ENCODE measurements at places on chromosomes 5 and 9. TPM values are rescaled to one million over a fixed set of nuclear protein-coding genes. Genes with fewer than 3 reads are reported as not detected.

DNA sequence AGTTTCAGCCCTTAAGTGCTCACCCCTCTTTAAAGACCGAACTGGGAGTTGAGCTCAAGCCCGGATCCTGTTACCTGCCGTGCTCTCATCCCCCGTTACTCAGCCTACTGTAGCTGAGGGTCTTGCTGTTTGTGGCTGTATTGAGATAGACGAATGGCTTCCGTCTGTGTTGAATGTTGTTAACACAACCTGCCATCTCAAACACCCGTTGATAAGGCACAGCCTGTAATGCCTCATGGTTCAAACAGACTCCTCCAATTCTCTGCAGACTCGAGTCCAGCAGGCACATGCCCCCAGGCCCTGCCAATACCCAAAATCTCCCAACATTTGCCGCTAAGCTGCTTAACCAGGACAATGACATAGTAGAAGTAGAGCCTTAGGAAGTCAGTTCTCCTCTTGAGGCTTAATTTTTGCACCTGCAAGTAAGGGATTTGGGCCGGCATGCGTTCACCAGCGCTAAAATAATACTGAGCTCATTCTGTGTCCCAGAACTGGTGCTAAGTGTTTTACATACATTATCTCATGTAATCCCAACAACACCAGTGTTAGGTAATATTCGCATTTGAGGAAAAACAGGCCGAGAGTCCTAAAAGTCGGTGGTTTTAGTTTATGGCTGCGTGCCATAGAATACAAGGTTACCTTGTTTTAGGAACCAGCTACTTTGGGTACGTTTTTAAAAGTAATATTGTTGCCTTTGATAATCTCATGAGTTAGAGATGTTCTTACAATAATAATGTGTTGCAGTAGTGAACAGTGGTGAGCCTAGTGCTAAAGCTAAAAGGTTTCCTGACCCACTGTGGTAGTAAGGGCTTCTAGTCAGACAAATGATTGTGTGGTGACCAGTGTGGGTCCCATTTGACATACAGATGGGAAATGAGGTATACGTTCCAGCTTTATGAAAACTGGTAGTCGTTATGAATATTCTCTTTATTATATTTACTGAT, 1.5 kb upstream of the RFX3 start:
- H3K4me1 ChIP-seq, result no peaks in the 10 kb centered on the region
- peak overlapping the region; percentile 100 for H3K27ac ChIP-seq
- H3K36me3 ChIP-seq, result no peaks in the 10 kb centered on the region
- DNase-seq, result no peak
- peak overlapping the region; percentile 95 for H3K4me3 ChIP-seq

The TNFSF15 gene
- total RNA-seq, result 0.26 TPM

- H3K27ac ChIP-seq, result no peak overlapping the region
- peaks cover 8% of the 10 kb centered on the region for H3K27me3 ChIP-seq
- no peak for DNase-seq
- H3K4me1 ChIP-seq, result no peaks in the 10 kb centered on the region
- no peaks in the 10 kb centered on the region for H3K36me3 ChIP-seq
- H3K4me3 ChIP-seq, result no peak overlapping the region
Measured at GRCh38 chr5:136115183-136115865, 17.3 kb upstream of the SMAD5 start.

The IFNB1 gene
- total RNA-seq, result 0.17 TPM

GRCh38 chr9:113947941-113948340, 71.8 kb downstream of the ZNF618 start:
- H3K27me3 ChIP-seq, result no peaks in the 10 kb centered on the region
- no peaks in the 10 kb centered on the region for H3K36me3 ChIP-seq
- no peak for DNase-seq
- peaks cover under 1% of the 10 kb centered on the region for H3K4me1 ChIP-seq

DNA sequence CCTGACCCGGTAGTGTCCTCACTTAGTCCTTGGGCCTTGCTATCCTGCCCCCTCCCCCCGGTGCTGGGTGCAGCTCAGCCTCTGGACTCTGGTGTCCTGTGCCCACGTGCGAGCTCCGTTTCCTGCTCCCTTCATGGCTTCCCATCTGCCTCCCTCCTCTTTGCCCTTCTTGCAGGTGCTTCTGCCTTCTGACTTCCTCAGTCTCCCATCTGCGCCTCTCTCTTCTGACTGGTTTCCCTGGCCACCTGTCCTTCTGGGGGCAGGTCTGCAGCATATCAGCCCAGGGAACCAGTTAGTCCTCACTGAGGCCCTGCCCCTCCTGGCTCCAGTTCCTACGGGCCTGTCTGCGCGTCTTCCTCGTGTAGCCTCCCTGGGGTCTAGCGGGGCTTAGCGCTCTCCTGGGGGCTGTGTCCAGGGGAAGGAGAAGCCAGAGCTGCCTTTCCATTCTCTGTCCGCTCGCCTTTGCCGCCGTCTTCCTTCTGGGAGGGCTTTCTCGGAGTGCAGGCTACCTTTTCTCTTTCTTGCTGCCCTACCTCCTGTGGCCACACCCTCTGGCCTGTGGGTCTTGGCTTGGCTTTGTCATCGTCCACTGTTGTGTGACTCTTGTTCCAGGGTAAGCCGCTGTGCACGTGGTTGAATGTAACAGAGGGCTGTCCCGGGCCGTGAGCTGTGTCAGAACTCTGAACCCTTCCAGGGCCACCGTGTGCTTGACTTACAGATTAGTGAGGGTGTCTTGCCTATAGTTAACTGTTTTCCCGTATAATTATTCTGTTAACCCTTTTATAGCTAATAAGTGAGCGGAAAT, 51.8 kb downstream of the EHMT1 start:
- peaks cover 5% of the 10 kb centered on the region for H3K4me1 ChIP-seq
- H3K27me3 ChIP-seq, result no peaks in the 10 kb centered on the region
- H3K4me3 ChIP-seq, result no peak overlapping the region
- no peak for DNase-seq
- peaks cover 4% of the 10 kb centered on the region for H3K36me3 ChIP-seq

DNA sequence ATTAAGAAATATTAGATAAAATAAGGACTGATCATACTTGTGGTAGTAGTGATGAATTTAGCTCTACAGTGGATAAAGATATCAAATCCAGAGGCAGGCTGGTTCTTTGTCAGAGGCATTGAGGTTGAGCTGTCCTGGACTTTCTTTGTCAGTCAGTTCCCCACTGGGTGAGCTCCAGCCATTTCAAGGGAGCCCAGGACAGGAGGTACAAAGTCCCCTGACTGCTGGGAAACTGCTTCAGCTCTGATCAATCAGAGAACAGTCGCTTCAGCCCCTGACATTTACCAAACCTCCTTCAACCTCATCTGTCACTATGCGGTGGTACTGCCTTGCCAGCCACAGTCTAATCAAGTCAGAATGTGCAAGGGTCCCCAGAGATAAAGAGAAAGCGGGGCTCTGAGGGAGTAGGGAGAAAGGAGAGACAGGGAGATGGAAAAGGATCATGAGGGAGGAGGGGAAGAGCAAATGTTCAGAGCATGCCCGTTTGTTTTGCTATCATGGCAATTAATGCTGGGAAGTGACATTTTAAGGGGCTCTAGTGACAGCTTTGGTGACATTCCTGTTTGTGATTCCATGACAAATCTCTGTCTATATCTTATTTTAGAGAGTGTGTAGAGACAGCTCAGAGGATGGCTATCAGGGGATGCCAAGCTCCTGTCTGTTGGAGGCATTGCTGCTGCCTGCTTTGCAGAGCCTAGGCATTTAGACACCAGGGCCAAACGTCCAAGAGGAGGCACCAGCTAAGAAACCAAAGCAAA, 223.2 kb downstream of the ASTN2 start:
- H3K4me1 ChIP-seq, result no peaks in the 10 kb centered on the region
- no peak for DNase-seq
- no peak overlapping the region for H3K27ac ChIP-seq
- H3K27me3 ChIP-seq, result no peaks in the 10 kb centered on the region

- H3K4me3 ChIP-seq, result peak overlapping the region; percentile 73
- peak; percentile 4 for DNase-seq
- H3K27me3 ChIP-seq, result no peaks in the 10 kb centered on the region
- H3K36me3 ChIP-seq, result no peaks in the 10 kb centered on the region
Measured at GRCh38 chr9:4741365-4742089, 525 bp upstream of the AK3 start.

The NIPAL4 gene
- 0.17 TPM for total RNA-seq

- H3K27ac ChIP-seq, result no peak overlapping the region
- DNase-seq, result no peak
- H3K27me3 ChIP-seq, result no peaks in the 10 kb centered on the region
- no peak overlapping the region for H3K4me3 ChIP-seq
- peaks cover 5% of the 10 kb centered on the region for H3K4me1 ChIP-seq
Measured at GRCh38 chr5:143360755-143361154, 42.7 kb downstream of the NR3C1 start.

GRCh38 chr5:169280286-169280685, 20.7 kb downstream of the SLIT3 start:
- H3K27me3 ChIP-seq, result no peaks in the 10 kb centered on the region
- no peaks in the 10 kb centered on the region for H3K4me1 ChIP-seq
- no peak overlapping the region for H3K27ac ChIP-seq
- peak; percentile 22 for DNase-seq
- no peak overlapping the region for H3K4me3 ChIP-seq
- H3K36me3 ChIP-seq, result no peaks in the 10 kb centered on the region

The TCOF1 gene
- total RNA-seq, result 10.6 TPM
